ENCODE measurements at places on chromosomes 11 and 22.

- no peak for DNase-seq
Observed at GRCh38 chr11:16805938-16806337, 67.5 kb downstream of the C11orf58 start.

GRCh38 chr11:45658292-45658991 lies 7.0 kb downstream of the CHST1 start:
- DNase-seq = peak; percentile 80

DNA sequence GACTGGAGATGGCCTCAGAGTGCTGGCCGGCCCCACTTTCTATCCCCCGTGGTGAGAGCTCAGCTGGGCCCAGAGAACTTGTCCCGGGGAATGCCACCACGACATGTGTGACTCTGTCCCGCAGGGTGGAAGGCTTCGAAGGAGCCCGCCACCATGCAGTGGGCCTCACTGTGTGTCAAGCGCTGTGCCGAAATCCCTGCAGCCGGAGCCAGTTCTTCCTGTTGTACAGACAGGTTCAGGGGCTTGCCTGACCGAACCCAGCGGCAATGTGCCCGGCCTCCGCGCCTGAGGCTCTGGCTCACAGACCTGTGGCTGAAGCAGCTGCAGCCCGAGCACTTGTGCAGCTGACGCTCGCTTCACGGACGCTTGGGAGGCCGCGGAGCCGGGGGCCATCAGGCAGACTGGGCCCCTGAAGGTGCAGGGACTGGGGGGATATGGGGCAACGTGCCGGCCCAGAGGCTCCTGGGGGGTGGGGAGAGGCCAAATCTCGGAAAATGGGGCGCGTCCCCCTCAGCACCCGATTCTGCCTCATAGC lies 650 bp downstream of the PPM1F start:
- DNase-seq = no peak

- no peak for DNase-seq
Observed at GRCh38 chr11:125401746-125402145, 94.3 kb downstream of the FEZ1 start.

GRCh38 chr11:101718402-101718801 lies 134.6 kb upstream of the TRPC6 start:
- DNase-seq = peak; percentile 12

GRCh38 chr11:60766547-60766946 lies 9.9 kb downstream of the MS4A15 start:
- no peak for DNase-seq

- DNase-seq = no peak
Observed at GRCh38 chr11:126766440-126766839, 234.1 kb downstream of the KIRREL3 start.

- DNase-seq = no peak
Observed at GRCh38 chr22:31269892-31270579, 22.3 kb downstream of the PIK3IP1 start.

DNA sequence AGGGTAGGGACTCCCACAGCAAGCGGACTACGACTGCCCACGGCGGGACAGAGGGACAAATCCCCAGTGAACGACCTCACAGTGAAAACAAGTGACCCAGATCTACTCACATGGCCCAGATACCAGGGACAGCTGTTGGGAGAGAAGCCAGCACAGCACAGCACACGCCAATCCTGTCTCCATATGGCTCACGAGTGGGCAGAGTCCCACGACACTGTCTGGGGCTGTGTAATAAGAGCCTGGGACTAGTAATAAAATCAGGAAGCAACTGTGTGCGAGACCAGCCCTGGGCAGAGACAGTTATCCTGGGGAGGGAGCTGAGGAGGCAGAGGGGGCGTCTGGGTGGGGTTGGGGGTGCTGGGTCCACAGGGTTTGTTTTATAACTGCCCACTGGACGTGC lies 385.0 kb downstream of the CTTN start:
- DNase-seq = no peak

Data from COLO829 (cell line).